Stimulated activated CD4-positive, alpha-beta T cell treated with anti-CD3 and anti-CD28 coated beads, Interleukin-1b, Interleukin-23, amount 100 ng/mL, for 1 hour (primary cell): ENCODE measurements at places on chromosomes 4 and X.

- no peak for DNase-seq
These were observed 40.7 kb downstream of the CDS1 start for GRCh38 chr4:84623661-84624060.

- DNase-seq = no peak
These were observed 809.7 kb upstream of the NDST4 start for GRCh38 chr4:115923152-115923551.

GRCh38 chr4:114237997-114238396, 258.6 kb upstream of the ARSJ start:
- no peak for DNase-seq

GRCh38 chr4:122710434-122711308, 21.8 kb upstream of the BBS12 start:
- DNase-seq = no peak

DNA sequence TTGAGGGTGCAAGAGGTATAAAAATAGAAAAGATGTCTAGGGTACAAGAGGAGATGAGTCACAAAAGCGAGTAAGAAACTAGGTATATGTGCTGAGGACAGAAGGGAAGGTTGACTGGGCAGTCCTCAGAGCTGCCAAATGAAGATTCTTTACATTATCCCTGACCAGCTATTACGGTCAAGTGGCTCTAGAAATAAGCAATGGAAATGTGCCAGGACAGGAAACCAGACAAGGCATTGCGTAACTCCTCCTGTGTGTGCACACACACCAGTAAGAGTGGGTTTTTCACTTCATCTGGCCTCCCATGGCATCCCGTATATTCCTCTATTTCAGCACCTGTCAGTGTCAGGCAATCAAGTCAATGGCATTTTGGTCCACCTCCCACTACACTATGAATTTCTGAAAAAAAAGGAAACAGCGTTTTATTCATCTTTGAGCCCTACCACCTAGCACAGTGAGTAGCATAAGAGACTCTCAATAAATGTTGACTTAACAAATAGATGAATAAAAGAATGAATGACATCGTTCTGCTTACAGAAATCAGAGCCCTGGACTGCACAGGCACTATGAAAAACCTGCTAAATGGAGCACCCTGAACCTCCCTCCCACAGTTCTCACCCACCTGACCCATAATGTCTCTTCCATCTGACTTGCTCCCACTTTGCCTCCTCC, 62.6 kb upstream of the KLF3 start:
- DNase-seq = no peak

DNA sequence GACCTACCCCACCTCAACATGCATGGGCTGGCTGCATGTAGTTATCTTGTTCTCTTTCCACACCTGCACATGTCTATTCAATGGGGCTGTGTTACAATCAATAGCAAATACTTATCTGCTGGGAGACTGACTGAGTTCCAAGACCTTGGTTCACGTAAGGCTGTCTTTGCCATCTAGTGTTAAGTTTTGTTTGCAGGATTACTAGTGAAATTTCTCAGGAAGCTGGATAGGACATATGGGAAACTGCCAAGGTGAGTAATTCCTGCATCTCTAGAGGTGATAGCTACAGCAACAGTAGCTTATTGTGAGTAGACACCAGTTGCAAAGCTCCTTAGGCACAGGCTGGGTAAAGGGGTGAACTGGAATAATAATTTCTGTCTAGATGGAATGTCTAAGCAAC, 177.5 kb downstream of the ENOX2 start:
- no peak for DNase-seq

- DNase-seq = no peak
These were observed 186.5 kb downstream of the RAP1GDS1 start for GRCh38 chr4:98447648-98448047.

DNA sequence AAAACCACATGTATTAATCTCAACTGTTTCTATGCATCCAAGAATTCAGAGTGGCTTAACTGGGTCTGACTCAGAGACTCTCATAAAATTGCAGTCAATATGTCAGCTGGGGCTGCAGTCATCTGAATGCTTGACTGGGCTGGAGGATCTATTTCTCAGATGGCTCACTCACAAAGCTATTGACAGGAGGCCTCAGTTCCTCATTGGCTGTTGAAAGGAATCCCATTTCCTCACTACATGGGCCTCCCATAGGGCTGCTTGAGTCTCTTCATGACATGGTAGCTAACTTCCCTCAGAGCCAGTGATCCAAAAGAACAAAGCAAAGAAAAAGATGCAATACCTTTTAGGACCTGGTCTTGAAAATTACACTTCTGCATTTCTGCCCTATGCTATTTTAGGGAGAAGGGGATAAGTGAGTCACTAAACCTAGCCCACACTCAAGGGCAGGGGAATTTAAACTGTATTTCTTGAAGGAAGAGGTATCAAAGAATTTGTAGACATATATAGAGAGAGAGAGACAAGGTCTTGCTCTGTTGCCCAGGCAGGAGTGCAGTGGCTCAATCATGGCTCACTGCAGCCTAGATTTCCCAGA, 9.8 kb downstream of the SCFD2 start:
- DNase-seq = no peak

GRCh38 chr4:3134201-3134600, 59.7 kb downstream of the HTT start:
- no peak for DNase-seq

GRCh38 chr4:52842792-52843191, 19.3 kb upstream of the RASL11B start:
- DNase-seq = no peak

DNA sequence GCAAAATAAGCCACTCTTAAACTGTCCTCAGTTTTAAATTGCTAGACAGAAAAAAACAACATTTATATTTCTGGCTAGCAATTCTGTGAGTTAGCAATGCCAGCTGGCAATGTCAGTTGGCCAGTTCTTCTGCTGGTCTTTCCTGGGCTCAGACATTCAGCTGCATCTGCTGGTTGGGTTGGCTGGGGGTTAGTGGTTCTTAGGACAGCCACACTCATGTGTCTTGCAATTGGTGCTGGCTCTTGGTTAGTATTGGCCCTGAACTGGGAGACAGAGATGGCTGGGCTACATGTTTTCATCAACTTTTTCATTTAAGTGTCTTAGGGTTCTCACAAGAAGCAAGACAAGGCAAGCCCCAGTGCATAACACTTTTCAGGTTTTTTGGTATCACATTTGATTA, 48.0 kb upstream of the PDLIM5 start:
- DNase-seq = no peak

DNA sequence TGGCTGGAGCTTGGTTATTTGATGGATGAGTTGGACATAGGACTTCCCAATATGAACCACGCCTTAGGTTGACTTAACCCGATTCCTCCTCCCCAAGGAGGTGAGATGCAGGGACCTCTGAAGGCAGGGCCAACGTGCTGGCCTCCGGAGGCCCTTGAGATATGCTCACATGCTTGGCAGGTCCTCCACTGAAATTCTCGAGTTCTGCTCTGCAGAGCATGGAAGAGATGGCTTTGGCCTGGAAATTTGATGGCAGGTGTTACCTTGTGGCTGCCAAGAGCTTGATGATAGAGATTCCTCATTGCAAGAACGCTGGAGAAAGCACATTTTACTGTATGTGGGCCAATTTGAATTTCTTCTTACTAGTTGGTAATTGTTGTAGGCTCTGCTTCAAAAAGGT, 117.4 kb upstream of the LIMCH1 start:
- DNase-seq = no peak

GRCh38 chr4:163764569-163764968, 270.1 kb downstream of the TMA16 start:
- no peak for DNase-seq

- DNase-seq = no peak
These were observed 18.3 kb upstream of the STX18 start for GRCh38 chr4:4560136-4560535.

- no peak for DNase-seq
These were observed 2.3 kb downstream of the FHDC1 start for GRCh38 chr4:152938237-152938947.
